T-helper 2 cell treated with Interferon-gamma antibody and Interleukin-4, amounts not matched to agents 100 ng/mL and 5 ng/mL, for 36 hours (primary cell): ENCODE measurements at places on chromosomes 4 and X. TPM values are rescaled to one million over a fixed set of nuclear protein-coding genes. Genes with fewer than 3 reads are reported as not detected.

The HMX1 gene
- not detected in 2 replicates for total RNA-seq

The NR0B1 gene
- total RNA-seq, result not detected in 2 replicates

The XK gene
- 0.23 and 0.32 TPM in 2 replicates for total RNA-seq

The SOX3 gene
- not detected in 2 replicates for total RNA-seq

The ADGRL3 gene
- not detected in 2 replicates for total RNA-seq

The S100G gene
- total RNA-seq, result not detected in 2 replicates

The COX7B2 gene
- total RNA-seq, result not detected in 2 replicates
